ENCODE measurements at places on chromosomes 6 and 20. TPM values are rescaled to one million over a fixed set of nuclear protein-coding genes. Genes with fewer than 3 reads are reported as not detected.
A peak's percentile ranks its signal among the peaks of the same experiment; 100 is the strongest.

Gene HLA-DQA2
- not detected for total RNA-seq

Gene RSPO3
- 0.32 TPM for total RNA-seq

Gene HLA-E
- 165 TPM for total RNA-seq

Gene MYCT1
- under 0.01 TPM for total RNA-seq

Gene BPIFB2
- total RNA-seq, result not detected

Gene PTP4A1
- total RNA-seq, result 43.6 TPM

Gene HSPA1B
- 148 TPM for total RNA-seq

Gene DPPA5
- not detected for total RNA-seq

GRCh38 chr6:85866370-85866730 lies 223.7 kb upstream of the SYNCRIP start:
- DNase-seq, result no peak

DNA sequence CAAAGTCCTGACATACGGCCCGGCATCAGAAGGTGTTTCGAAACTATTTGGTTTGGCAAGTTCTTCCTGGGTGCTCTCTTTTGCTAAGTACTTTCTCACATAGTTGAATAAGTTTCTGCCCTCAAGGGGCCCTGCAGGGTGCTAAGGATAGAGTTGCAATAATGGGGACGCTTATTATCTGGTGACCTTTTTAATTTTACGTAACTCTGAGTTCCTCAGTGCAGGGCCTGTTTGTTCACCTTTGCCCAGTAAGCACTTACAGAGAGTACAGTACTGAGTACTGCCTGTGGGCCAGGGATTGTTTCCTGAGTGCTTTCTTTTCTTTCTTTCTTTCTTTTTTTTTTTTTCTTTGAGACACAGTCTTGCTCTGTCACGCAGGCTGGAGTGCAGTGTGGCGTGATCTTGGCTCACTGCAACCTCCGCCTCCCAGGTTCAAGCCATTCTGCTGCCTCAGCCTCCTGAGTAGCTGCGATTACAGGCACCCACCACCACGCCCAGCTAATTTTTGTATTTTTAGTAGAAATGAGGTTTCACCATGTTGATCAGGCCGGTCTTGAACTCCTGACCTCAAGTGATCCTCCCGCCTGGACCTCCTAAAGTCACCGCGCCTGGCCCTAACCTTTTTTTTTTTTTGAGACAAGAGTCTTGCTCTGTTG lies 4.5 kb upstream of the PXMP4 start:
- DNase-seq, result peak; percentile 21

GRCh38 chr6:167731731-167732422 lies 94.8 kb upstream of the AFDN start:
- no peak for DNase-seq

DNA sequence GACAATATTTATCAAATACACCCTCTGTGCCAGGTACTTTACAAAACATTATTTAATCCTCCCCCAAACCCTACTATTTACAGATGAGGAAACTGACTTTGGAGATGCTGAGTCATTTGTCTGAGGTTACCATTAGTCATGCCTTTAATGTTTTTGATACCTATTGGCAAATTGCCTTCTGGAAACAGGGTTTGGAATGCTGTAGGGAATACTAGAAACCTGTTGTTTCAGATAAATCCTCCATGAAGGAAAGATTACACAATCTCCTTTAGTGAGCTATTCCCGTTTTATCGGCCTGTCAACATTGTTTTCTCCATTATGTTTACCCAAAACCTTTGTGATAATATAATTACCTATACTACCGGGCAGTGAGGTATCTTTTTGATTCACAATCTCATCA lies 93.6 kb upstream of the ADGRF1 start:
- DNase-seq, result peak; percentile 93

DNA sequence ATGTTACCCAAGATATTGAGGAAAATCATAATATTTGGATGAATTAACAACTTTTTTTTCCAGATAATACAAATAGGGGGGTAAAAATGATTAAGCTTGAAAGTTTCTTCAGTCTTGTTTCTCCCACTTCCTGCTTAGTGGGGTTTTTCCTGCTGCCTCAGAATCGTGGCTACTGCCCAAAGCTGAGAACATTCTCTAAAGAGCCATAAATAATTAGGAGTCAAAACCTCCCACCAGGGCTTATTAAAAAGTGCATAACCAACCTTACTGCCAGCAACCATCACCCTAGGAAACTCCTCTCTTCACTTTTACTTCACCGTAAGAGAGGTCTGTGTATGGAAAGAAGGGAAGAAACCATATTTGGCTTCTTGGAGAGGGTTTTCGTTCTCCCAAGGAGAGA lies 9.0 kb upstream of the LCA5 start:
- peak; percentile 30 for DNase-seq

- DNase-seq, result peak; percentile 39
Measured at GRCh38 chr6:4388675-4389074, 253.3 kb upstream of the ECI2 start.

DNA sequence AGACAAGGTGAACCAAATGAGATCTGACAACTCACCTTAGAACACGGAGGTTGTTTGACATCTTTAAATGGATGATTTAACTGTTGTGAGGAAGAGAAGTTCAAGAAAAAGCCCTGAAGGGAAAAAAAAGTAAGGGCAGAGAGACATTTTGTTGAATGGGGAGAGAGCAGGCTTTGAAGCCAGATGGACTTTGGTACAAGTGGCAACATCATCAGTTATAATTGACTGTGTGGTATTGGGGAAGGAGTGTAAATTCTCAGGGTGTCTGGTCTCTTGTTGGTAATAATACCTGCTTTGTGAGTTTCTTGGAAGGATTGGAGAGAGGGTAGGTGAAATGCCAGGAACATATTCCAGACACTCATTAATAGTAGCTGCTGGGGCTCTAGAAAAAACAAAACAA lies 21.6 kb downstream of the OGFRL1 start:
- DNase-seq, result no peak

DNA sequence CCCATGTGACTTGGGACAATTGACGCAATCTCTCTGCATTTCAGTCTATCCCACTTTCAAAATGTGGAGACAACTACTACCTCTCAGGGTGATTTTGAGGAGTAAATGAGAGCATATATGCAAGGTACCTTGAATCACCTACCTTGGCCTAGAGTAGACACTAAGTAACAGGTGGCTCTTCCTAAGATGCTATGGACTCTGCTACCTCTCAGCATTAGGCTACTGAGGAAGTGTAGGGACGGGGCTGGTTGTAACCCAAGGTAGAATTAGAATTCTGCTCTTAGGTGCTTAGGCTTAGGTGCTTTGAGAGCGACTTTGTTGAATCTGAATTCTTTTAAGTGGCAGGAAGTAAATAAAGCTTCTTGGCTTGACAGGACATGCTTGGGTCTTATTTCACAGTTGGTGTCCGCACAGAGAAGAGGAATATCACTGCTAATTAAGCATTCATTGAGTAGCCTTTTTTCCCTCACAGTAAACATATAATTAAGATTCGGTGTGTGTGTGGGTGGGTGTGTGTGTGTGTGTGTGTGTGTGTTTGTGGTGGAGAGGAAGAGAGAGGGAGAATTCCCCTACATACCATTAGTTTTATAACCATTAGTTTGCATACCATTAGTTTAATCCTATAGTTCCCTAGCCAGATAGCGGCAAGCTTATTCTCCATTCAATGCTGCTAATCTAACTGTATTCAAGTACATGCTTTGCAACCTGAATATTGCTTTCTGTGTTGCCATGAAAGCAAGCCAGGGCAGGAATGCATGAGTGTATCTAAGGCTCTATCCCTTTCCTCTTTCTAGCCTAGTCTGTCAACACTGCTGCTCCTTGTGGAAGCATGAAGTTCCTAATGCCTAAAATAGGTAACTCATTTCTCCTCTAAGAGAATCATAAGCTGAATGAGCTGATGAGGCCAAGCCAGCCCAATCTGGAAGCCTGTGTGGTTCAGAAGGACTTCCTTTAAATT lies 112.5 kb downstream of the IPCEF1 start:
- DNase-seq, result no peak

GRCh38 chr20:53828088-53828681 lies 234.5 kb upstream of the ZNF217 start:
- DNase-seq, result peak; percentile 98

- no peak for DNase-seq
Measured at GRCh38 chr20:46355778-46356177, 47.5 kb upstream of the CDH22 start.

DNA sequence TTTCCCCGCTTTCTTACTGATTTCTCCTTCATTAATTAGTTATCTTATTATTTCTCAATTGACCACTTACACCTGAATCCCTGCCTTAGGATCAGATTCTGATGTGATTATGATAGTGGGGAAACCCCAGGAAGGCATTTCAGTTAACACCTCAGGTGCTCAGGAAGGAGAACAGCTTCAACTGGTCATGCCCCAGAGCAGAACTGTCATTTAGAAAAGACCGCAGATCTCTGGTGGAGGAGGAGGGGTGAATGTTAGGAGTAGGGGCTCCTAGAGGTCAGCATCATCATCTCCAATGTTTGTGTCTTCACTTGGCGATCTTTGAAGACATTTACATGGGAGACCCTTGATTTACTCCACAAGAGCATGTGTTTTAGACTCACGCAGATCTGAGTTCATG lies 44.5 kb downstream of the PROKR2 start:
- DNase-seq, result no peak

DNA sequence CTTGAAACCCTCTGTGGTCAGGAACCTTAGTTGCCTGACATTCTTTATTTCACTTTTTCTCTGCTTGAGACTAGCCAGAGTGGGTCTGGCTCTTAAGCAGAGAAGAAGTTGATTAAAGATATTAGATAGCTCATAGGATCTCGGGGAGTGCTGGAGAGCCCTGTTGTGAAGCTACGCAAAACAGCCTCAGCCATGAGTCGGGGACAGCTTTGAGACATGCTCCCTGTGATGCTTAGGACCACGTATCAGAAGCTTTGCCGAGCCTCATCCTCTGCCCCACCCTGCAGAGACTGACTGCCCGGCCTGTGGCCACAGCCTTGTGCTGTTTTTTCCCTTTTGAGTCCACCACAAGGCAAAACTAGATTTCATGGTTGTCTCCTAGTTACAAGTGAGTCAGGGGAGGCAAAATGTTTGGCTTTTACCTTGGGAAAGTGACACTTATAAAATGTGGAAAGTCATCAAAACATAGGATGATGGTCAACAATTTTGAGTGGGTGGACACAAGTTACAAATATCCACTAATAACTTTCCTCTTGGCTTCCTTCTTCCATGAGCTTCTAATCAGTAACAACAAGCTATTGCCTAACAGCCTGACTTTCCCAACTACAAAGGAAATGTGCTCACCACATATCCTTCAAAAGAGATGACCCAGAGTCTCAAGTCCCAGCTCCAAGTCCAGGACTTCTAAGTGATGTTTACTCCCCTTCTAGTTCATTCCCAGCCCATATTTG lies 108.4 kb downstream of the JAG1 start:
- DNase-seq, result peak; percentile 94

DNA sequence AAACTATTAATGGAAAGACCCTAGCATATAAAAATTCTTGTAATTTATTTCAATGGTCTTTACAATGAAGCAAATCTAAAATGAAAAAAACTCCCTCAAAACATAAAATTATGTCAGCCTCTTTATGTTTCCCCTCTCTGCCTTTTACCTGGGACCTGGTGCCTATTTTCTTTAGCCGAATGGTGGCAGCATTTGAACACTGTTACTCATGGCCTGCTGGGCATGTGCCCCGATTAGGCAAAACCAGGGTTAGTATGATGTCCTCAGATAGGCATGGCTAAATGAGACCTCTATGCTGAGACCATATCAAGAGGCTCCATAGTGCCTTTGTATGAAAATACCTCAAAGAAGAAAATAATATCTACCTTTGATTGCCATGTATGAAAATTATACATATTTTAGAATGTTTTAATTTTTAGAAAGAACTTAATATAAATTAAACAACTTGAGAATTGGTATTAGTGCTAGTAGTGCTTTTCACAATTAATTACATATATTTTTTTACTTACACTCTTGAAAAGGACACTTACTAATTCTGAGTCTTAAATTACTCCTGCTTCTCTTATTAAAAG lies 22.5 kb upstream of the C6orf58 start:
- DNase-seq, result peak; percentile 28

- DNase-seq, result peak; percentile 30
Measured at GRCh38 chr6:45965792-45966191, 49.9 kb downstream of the CLIC5 start.

DNA sequence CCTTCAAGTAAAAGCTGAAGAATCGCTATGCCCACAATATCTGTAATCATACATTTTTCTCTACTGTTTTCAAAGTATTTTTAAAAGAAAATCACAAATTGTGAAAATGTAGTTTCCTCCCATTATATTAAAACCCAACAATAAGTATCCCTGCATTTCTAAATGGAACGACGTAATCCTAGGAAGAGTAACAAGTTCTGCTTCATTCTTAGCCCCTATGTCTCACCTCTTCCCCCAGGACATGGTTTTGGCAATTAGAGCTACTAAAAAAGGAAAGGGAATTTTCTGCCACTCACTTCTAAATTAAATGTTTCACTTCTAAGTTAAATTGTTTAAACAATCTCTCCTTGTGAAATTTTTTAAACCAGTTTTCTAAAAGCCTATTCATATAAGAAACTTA lies 47.4 kb downstream of the TBPL1 start:
- DNase-seq, result no peak

GRCh38 chr20:57802765-57803507 lies 93.1 kb upstream of the PMEPA1 start:
- DNase-seq, result no peak

DNA sequence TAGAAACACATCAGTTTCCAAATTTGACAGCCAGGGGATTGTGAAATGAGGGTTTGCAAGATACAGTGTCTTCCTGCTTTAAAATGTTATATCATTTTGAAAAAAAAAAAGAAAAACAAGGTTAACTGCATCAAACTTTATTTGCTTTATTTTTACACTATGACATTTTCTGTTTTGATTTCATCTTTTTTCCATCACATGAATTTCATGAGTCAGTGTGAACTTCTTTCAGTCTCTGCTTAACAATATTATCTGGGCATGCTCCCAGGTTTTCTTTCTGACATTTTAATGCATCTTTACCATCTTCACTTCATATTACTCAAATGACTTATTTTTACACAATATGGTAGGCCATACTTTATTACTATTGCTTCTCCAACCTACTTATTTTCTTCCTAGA lies 1.9 kb downstream of the NCOA7 start:
- DNase-seq, result peak; percentile 77

DNA sequence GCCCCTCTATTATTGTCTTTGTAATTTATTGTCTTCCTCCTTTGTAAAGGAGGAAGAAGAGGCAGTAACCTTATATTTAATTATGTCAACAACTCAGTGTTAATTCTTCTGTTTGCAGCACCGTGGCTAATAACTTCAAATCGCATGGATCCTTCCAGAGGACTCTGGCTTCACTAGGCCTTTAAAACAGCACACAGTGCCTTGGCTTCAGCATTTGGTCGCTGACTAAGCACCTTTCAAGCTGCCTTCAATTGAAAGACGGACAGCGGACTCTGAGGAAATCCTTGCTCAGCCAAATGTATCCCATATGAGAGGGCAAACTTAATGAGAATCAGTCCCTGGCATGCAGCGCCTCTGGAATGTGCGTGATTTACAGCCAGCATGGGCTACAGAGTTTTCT lies 64.2 kb downstream of the SGK1 start:
- DNase-seq, result peak; percentile 53

- DNase-seq, result no peak
Measured at GRCh38 chr6:38427492-38428210, 212.1 kb downstream of the BTBD9 start.

- no peak for DNase-seq
Measured at GRCh38 chr6:29964518-29964886, 22.2 kb downstream of the HLA-A start.

- DNase-seq, result peak; percentile 32
Measured at GRCh38 chr6:109139109-109139508, 43.8 kb downstream of the CEP57L1 start.

All from fibroblast of villous mesenchyme (primary cell).